ENCODE measurements at places on chromosomes 7 and 10.

DNA sequence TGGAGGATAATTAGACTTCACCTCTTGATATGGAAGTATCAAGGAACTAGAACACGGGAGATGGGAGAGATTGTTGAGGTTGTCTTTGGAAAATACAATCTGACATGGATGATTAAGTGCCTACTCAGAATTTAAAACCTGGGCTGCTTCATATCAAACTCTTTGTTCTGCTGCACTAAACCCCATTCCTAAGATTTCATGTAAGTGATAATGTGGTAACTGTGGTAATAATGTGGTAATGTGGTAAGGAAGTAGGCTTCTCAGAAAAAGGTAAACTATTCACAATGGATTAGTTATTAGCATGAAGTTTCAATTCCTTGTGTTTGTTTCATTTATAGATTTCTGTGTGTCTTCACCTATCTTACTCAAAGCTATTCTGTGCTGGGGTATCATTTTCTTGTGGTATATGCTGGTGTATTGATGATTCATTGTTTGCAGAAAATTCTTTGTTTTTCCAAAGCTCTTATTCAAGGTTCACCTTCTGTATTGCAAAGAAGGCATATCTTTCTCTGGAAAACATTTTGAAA lies 129.9 kb upstream of the TAC1 start:
- DNase-seq, result no peak

GRCh38 chr10:29535012-29535777 lies 99.6 kb downstream of the SVIL start:
- DNase-seq, result no peak

GRCh38 chr7:19392246-19392645 lies 247.0 kb upstream of the FERD3L start:
- DNase-seq, result peak; percentile 53

- DNase-seq, result no peak
These were observed 146.2 kb downstream of the ICA1 start for GRCh38 chr7:8115547-8116402.

DNA sequence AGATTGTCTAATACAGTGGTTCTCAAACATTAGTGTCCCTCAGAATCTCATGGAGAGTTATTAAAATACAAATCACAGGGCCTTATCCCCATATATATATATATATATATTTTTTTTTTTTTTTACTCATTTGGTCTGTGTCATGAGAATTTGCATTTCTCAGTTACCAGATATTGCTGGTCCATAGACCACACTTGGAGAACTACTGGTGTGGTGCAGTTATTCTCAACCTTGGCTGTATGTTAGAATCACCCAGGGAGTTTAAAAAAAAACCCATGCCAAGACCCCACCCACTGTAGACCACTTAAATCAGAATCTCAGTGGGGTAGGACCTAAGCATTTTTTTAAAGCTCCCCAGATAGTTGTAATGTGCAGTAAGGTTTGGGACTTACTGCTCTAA lies 179.9 kb downstream of the AUTS2 start:
- DNase-seq, result no peak

DNA sequence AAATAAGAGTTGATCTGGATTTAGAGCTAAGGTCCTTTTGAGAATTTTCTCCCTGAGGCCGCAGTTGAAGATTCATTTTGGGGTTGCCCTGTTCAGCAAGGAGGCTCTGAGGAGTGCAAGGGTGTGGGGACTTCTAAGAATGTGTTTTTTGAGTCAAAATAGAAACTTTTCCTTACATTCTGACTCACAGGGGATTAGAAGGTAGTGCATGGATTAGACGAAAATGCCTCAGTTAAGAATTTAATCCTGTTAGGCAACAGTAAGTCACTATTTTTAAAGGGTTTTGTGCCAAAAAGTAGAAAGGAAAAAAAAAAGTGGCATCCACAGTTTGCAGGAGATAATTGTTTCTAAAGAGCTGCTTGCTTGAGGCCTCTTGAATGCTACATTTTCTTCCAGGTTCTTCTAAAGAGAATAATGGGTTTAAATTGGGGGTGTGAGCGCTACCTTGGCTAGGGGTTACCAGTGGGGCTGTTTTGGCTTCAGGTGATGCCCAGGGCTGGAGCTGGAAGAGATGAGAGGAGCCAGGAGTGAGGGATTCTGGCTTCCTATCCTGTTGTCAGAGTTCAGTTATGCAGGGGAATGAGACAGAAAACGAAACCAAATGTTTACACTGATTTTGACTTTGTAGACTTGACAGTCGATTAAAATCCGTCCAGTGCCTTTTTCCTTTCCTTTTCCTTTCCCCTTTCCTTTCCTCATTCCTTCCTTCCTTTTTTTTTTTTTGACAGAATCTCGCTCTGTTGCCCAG lies 52.9 kb downstream of the BAMBI start:
- no peak for DNase-seq

DNA sequence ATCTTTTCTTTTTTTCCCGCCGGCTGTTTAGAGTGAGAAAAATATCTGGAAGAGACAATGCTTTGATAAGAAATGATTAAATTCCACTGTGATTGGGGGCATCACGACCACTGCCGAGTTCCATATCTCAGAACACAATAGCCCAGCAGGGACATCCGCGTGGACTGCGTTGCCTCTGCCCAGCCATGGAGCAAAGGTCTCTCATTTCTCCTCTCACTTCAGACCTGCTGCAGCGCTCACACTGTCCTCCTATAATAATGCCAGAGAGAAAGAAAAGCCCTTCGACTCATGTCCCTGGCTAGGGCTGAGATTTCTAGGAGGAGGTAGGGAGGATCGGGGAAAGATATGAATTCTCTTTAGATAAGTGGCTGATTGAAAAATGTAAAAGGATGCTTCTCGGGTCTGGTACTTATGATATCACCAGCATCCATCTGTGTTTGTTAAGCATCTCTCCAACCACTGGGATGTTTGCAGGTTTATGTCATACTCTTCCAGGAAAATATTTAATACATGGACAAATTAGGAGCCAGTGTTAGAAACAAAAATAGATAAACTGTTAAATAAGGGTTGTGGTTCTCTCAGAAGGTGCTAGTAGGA lies 472.9 kb upstream of the AKR1E2 start:
- peak; percentile 49 for DNase-seq

- DNase-seq, result no peak
These were observed 14.8 kb upstream of the GLCCI1 start for GRCh38 chr7:7953806-7954205.

DNA sequence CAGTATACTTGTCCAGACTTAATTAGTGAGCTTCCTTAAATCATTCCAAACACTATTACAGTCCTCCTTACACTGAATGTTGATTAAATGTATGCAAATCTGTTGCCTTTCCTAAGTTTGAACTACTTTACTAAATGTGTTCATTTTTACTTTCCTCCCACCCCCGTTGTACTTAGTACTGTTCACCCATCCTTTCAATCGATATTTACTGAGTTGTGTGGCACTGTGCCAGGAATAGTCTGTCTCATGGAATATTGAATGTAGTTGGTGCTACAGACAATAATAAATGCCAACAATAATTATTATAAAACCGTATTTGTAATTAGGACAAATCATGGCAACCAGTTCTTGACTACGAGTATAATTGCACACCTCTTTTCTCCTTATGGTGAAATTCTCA lies 335.7 kb downstream of the GPR37 start:
- no peak for DNase-seq

DNA sequence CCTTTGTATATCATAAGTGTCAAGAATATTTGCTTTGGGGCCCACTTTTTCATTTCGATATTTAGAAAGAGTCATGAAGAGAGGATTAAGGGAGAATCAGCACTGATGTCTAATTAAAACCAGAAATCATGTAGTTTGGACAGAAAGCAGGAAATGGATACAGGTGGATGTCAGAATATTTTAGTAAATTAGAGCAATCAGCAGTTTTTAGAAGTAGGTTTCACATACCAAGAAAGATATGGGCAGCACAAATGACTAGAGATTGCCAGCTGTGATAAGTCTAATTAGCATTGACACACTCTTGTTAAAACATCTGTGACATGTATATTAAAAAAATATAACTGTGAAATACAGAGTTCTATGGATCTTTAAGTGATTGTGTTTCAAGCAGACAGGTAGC lies 180.8 kb upstream of the POM121L12 start:
- DNase-seq, result no peak

- DNase-seq, result no peak
These were observed 46.9 kb downstream of the TMEM26 start for GRCh38 chr10:61406242-61406641.

DNA sequence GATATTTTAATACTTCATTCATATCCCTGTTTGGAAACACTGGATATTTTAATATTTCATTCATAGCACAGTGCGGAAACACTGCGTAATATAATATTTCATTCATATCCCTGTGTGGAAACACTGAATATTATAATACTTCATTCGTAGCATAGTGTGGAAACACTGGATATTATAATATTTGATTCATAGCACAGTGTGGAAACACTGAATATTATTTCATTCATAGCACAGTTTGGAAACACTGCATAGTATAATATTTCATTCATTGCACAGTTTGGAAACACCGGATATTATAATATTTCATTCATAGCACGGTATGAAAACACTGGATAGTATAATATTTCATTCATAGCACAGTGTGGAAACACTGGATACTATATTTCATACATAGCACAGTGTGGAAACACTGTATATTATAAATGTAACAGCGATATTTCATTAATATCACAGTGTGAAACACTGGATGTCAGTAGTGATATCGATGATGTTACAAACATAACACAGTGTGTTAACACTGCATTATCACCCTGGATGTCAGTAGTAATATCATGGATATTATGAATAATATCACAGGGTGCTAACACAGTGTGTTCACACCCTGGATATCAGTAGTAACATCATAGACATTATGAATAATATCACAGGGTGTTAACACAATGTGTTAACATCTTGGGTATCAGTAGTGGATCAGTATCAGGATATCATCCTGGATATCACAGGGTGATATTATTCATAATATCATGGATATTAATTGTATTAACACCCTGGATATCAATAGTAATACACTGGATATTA lies 2.9 kb upstream of the TMEM225B start:
- no peak for DNase-seq

DNA sequence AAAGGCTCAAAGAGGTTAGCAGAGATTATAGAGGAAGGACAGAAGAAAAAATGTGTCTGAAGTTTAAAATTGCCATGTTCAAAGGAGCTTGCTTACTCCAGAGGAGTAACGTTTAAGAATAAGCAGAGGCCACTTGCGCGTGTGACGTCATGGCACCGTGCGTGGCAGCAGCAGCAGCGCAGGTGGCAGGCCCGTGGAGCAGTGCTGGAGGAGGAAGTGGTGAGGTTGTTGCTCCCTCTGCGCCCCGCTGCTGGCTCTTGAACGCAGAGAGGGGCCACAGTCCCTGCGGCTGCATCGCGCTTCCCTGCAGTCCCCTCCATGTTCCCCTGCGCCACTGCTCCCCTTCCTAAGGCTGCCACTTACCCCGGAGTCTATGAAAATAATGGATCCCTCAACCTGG lies 37.5 kb downstream of the GDI2 start:
- no peak for DNase-seq

GRCh38 chr7:96052860-96053470 lies 268.9 kb downstream of the SLC25A13 start:
- no peak for DNase-seq

DNA sequence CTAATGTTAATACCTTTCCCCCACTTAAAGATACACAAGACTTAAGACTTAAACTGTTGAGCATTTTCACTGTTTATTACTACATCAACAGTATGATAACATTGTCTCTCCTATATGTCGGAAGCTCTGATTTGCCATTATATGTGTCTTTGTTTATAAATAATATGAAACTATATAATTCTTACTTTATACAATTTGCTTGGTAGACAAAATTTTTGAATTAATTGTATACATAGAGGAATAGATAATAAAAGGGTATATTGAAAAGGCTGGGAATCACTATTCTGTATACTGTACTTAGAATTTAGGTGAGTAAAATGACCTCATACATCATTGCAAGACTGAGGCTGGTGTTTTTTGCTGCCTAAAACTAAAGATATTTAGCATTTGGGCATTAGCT lies 82.1 kb upstream of the HDAC9 start:
- no peak for DNase-seq

Data from NCI-H226 (cell line).